ENCODE measurements at places on chromosomes 5 and 9.

DNA sequence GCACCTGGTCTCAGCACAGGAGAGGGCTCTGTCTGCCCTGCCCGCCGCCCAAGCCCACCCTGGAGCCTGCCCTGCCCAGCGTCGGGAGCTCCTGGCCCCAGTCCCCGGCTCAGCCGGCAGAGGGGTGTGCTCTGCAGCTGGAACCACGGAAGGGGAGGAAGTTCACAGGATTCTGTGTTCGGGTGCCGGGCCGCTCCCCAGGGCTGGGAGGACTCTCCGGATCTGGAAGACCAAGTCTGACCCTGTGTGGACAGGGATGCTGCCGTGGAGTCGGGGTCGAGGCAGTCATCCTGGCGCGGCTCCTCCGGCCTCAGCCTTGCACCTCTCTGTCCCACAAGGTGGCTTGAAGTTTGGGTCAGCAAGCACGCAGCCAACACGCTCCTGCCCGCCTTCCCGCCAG lies 78.6 kb downstream of the KCNT1 start:
- no peak for DNase-seq

GRCh38 chr5:123651234-123651633 lies 139.3 kb downstream of the CSNK1G3 start:
- DNase-seq, result no peak

GRCh38 chr5:151094852-151095245 lies 14.0 kb upstream of the TNIP1 start:
- DNase-seq, result no peak

- no peak for DNase-seq
Measured at GRCh38 chr5:43281840-43282658, 31.2 kb downstream of the HMGCS1 start.

DNA sequence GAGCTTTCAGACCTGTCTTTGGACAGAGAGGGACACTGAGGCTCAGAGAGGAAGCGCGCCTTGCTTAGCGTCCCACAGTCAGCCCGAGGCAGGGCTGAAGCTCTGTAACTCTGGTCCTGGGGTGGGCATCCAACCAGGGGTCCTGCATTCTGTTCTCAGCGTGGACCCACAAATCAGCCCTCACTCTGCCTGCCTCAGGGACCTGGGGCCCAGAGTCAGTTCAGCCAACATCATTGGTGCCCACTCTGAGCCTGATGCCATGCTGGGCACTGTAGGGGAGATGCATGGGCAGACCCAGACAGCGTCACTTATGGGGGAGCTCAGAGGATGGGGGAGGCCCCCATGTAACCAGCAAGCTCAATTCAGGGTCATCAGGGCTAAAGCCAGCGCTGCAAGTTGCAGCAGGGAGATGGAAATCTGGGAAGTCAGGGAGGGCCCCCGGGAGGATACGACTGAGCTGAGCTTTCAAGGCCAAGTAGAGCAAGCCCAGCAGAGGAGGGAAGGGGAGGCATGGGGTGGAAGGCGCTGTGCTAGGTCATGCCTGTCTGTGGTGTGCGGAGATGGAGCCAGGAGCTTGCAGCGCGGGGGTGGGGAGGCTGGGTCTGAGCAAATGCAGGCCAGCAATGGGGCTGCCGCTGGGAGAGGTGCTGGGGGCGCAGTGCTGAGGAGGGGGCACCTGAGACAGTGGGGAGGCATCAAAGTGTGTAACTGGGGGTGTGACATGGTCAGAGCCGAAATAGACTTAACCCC lies 21.1 kb downstream of the CORO2A start:
- DNase-seq, result no peak

DNA sequence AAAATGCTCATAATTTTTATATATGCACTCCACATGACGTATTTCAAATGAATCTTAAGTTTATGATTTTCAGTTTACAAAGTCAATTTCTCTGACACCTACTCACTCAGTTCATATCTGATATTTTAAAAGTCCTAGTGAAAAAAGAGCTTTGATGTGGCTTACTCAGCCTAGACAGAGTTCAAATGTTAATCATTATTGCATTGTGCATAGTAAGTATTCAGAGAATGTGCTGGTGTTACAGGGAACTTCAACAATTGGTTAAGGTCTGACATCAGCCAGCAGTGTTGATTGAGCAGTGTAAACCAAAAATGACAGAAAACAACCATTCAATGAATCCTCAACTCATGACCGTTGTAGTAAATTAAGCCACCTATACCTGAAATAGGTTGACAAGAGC lies 147.2 kb upstream of the LHFPL2 start:
- no peak for DNase-seq

DNA sequence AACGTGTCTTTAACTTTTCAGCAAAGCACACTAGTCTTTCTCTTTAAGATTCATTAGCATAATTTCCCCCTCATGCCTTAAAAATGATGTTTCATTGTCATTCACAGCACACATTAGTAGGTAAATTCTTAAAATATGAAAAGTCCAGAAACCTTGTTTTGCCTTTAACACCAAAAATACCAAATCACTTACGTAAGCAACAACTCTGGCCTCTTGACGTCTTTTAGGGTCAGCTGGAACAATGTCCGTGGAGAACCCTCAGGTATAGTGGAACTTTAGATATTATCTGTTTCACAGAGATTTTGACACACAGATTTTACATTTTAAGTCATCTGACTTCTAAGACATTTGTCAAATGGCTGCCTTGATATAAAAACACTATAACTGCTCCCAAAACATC lies 30.9 kb downstream of the LNPEP start:
- no peak for DNase-seq

DNA sequence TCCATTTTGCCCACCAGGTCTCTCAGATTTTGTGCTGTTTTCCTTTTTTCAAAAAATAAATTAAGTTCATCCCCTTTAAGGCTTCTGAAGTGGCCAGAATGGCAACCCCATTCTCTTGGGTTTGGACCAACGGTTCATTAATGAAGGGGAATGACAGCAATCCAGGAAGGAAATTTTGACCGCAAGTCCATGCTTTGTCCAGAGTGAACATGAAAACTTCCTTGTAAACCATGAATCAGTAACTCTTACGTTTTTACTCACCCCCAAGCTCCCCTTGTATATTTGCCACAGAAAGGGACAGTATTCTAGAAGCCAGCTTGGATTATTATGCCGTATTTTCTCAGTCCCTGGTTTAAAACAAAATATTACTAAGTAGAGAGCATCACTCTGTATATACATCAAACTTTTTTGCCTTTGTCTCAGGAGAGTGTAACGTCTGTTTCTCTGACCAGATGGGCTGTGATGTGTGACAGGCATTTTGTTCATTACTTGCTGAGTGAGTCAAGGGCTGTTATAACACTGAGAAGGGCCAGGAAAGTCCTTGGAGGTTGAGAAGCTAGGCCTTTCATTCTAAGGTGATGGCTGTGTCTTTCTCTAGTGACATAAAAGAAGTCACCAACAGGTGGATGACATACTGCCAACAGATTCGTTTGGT lies 148.2 kb downstream of the SMARCA2 start:
- DNase-seq, result no peak

- peak; percentile 95 for DNase-seq
Measured at GRCh38 chr9:124054582-124055227, 43.1 kb downstream of the LHX2 start.

DNA sequence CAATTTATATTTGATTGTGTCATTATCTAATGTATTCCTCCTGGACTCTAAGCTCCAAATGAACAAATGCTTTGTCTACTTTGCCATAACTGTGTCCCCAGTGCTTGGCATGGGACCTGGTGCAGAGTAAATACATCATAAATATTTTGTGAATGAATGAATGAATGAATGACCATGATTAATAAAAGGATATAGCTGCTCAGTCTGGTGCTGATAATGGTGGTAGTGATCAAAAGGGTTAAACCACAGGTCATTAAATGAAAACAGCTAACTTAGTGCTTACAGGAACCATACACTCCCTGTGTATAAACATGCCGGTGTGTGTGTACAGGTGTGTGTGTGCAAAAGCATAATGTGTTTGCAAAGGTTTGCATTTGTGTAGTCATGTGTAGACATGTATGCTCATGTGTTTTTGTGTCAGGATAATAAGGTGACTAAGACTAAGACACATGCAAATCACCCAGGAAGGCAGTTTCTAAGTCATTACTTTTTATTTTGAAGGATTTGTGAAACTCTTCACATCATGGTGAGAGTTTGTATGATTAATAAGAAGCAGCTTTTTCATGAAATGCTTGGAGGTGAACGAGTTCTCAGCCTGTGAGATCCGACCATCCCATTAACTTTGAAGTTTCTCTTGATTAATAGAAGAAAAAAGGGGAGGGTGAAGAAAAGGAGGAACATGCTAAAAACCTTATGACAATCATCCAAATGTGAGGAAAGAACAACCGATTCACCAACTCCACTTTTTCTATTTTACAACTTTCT lies 24.6 kb downstream of the SPARC start:
- DNase-seq, result no peak

GRCh38 chr5:3225201-3225960 lies 370.3 kb upstream of the IRX1 start:
- no peak for DNase-seq

DNA sequence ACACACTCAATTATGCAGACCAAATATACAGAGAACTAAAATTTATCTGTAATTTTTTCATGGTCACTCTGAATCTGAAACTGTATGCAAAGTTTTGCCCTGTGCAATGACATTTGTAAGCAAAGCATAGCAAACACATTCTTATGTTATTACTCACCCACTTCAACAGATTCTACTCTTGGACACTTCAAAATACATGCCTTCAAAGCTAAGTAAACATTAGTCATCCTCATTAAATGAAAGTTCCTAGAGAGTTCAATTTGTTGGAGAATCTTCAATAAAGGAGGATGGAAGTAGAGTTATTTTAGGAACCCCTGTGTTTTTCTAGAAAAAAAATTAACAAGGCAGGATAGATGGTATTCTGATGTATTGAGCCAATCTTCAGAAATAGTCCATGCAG lies 639.7 kb upstream of the C9orf72 start:
- no peak for DNase-seq

DNA sequence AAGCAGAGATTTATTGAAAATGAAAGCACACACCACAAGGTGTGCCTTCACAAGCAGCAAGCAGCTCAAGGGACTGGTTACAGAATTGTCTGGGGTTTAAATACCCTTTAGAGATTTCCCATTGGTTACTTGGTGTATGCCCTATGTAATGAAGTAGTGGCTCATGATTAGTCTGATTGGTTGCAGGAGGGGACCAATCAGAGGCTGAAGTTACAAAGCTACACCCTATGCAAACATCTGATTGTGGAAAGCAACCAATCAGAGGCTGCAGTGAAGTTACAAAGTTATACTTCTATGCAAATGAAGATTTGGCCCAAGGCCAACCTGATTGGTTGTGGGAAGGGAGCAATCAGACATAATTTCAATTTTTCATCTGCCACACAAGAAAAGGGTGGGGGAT lies 119.9 kb downstream of the C9orf152 start:
- peak; percentile 67 for DNase-seq

DNA sequence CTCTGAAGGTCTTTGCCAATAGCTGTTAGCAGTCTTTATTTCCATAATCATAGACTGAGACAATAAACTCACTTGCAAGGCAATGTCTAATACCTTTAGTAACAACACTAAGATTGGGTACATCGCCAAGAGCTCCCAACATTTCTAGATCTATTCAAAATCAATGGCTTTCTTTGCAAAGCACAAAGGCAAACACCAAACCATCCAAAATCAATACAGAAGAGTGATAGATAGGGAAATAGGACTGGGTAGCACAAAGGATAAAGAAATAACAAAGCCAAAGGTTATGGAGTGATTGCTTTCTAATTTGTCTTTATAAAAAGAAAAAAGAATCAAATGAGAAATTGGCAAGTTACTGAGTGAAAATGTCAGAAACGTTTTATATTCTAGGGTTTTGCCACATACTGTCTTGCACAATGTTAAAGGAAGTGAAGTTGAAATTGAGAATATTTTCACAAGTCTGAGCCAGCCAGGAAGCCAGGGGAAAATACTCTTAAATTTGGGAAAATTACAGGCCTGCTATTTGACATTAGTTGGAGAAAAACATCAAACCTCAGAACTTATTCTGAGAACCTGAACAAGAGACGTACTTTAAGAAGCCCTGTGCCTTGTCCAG lies 53.3 kb upstream of the LHFPL2 start:
- DNase-seq, result no peak

GRCh38 chr9:79301085-79301484 lies 270.7 kb upstream of the TLE4 start:
- DNase-seq, result no peak

DNA sequence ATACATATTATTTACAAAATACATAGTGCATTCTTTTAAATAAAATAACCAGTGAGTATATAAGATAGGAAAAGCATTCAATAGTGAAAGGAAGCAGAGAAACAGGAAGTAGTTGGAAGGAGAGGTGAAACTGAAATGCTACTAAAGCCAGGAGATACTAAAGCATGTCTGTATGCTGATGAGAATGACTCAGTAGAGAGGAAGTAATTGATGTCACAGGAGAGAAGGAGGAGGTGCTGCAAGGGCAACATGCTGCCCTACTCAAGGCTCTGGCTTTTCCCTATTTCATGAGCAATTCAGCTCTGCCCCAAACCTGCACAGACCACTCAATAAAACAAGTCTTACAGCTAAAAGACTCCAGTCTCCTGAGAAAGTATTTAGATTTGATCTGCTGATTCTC lies 108.5 kb upstream of the TXNDC8 start:
- DNase-seq, result peak; percentile 50

DNA sequence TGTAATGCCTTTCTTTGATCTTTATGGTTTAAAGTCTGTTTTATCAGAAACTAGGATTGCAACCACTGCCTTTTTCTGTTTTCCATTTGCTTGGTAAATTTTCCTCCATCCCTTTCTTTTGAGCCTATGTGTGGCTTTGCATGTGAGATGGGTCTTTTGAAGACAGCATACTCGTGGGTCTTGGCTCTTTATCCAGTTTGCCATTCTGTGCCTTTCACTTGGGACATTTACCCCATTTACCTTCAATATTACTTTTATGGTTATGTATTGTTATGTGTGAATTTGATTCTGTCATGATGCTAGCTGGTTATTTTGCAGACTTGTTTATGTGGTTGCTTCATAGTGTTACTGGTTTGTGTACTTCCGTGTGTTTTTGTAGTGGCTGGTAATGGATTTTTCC lies 59.2 kb downstream of the YTHDC2 start:
- DNase-seq, result no peak

GRCh38 chr9:113912816-113913215 lies 36.7 kb downstream of the ZNF618 start:
- DNase-seq, result no peak

DNA sequence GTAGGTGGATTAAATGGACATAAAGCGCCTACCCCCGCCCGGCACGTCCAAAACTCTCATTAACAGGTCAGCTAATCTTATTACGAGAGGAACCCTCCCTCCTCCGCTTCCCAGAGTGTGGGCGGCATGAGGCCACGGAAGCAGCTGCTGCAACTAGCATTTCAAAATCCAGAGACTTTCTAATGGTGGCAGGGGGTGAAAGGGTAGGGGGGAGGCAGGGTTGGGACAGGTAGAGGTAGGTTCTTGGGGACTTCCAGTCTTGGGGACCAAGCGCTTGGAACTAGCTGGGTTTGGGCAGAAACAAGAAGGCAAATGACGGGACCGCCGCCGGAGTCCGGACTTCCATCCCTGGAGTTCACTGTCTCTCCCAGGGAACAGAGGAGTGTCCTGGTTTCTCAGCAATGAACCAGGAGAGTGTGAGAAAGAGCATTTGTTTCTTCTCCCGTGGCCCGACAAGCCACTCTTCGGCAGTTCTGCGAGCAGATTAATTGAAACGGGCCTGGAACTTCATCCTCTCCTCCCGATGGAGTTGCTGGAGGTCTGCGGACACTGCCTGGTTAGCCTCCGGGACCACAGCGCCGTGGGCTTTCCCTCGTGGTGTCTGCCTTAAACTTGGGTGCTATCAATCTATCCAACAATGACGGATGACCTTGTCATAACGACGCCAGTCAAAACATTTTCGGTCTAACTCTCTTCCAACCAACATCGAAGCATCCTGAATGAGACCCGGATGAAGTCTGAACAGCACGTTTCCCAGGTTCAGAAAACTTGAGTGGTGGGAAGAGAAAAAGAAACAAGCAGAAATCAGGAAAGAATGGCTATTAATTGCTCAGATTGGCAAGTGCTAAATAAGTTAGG lies 1.6 kb upstream of the PRDM6 start:
- no peak for DNase-seq

Measured in OCI-M1 (cell line).